Activated CD8-positive, alpha-beta memory T cell treated with anti-CD3 and anti-CD28 coated beads for 1 hour (primary cell): ENCODE measurements at places on chromosomes 3 and 15.

DNA sequence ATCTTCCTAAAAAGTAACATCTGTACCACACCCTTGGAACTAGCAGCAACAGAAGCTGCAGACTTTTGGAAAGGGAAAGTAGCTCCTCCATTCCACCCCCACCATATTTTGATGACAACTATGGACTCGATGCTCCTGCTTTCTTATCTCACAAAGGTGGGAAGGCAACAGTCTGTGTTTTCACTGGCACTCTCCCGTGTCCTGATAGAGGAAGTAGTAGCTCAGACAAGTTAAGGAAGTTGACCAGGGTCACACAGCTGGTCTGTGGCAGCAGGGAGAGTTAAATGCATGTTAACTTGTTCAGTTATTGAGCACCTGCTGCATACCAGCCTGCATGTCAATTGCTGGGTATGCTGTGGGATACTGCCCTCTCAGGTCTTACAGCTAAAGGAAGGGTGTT is 33.1 kb downstream of the BHLHE40 start:
- no peak for DNase-seq

DNA sequence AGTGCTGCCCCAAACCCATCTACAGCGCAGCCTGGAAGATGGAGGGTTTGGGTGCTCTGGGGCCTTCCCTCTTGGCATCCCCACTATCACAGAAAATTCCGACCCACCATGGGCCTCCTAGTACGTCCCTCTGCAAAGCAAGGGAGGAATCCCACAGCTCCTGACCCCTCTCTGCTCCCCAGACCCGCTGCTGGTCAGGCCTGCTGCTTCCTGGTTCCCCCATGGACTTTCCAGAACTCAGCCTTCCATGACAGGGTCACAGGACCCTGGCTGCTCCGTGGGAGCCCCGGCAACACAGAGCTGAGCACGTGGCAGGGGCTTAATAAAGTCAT is 3.1 kb upstream of the LOXL1 start:
- no peak for DNase-seq

- no peak for DNase-seq
Observed at GRCh38 chr3:112858410-112859069, 11.9 kb upstream of the CD200R1L start.

DNA sequence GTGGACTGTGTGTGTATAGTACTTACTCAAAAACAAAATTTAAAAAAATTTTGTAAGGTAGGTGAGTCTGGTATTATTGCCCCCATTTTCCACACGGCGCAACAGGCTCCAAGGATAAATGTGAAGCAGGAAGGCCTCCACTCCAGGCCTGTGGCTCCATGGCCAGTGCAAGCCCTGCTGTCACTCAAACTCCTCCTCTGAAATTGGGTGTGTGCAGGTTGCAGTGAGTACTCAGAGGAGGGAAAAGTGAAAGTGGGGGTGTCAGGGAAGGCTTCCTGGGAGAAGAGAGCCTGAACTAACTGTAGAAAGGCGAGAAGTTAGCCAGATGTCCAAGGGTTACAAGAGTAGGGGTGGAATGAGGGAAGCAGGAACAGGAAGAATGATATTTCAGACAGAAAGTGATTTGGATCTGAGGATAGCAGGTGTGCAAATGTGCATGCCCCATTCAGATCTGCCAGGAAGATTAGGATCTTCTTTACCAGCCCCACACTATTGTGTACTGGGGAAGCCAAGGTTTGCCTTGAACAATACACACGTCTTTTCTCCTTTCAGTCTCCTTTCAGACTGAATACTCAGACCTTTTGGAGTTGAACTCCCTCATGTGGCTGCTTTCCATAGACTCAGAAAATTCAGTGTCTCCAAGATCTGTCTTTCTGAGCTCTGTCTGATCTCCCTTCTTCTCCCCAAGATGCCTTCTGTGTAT is 48.7 kb upstream of the RYK start:
- DNase-seq, result no peak

- no peak for DNase-seq
Observed at GRCh38 chr3:135650309-135650708, 315.2 kb upstream of the PPP2R3A start.

GRCh38 chr15:44711743-44712345 is 527 bp downstream of the B2M start:
- peak; percentile 39 for DNase-seq

GRCh38 chr15:42068601-42069000 is 25.8 kb downstream of the PLA2G4D start:
- DNase-seq, result no peak

GRCh38 chr15:59174835-59175831 is 31.5 kb upstream of the LDHAL6B start:
- DNase-seq, result no peak
